Upper lobe of left lung (tissue), 6 donors: ENCODE measurements at places on chromosomes 3 and 15. TPM values are rescaled to one million over a fixed set of nuclear protein-coding genes. Genes with fewer than 3 reads are reported as not detected.

Gene SCAMP2
- total RNA-seq, result 82.8 TPM

Gene ITIH1
- 0.54 TPM for total RNA-seq

Gene CHRNA5
- total RNA-seq, result not detected

Gene SCAANT1
- not detected for total RNA-seq

Gene CCDC33
- 4.2 TPM for total RNA-seq

Gene FOXB1
- total RNA-seq, result not detected

Gene WNT7A
- total RNA-seq, result 5.6 TPM

Gene GRIP2
- total RNA-seq, result 0.81 TPM

Gene ARHGEF26
- 109 TPM for total RNA-seq

Gene HHLA2
- 4.0 TPM for total RNA-seq

Gene CPNE9
- not detected for total RNA-seq

GRCh38 chr3:192216067-192216466 is 511.3 kb downstream of the FGF12 start:
- H3K4me3 ChIP-seq, result no peak overlapping the region
- H3K27me3 ChIP-seq, result no peaks in the 10 kb centered on the region
- no peak for DNase-seq
- no peak overlapping the region for H3K27ac ChIP-seq
- no peaks in the 10 kb centered on the region for H3K4me1 ChIP-seq
- H3K36me3 ChIP-seq, result no peaks in the 10 kb centered on the region

- no peak for DNase-seq
- no peak overlapping the region for H3K4me3 ChIP-seq
- H3K27ac ChIP-seq, result no peak overlapping the region
Observed at GRCh38 chr3:120552184-120553172, 43.7 kb upstream of the NDUFB4 start.

DNA sequence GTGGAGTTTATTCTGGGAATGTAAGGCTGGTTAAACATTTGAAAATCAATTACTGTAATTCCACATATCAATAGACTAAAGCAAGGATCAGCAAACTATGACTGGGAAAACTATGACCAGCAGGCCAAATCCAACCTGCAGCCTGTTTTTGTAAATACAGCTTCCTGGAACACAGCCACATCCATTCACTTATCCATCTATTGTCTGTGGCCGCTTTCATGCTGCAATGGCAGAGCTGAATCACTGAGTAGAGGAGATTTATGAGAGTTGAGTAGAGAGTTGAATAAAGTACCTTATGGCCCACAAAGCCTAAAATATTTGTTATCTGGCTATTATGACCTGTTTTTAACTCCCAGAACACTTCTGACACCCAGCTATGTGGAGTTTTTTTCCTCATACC is 12.2 kb downstream of the MYLK start:
- no peaks in the 10 kb centered on the region for H3K36me3 ChIP-seq
- H3K4me1 ChIP-seq, result no peaks in the 10 kb centered on the region

DNA sequence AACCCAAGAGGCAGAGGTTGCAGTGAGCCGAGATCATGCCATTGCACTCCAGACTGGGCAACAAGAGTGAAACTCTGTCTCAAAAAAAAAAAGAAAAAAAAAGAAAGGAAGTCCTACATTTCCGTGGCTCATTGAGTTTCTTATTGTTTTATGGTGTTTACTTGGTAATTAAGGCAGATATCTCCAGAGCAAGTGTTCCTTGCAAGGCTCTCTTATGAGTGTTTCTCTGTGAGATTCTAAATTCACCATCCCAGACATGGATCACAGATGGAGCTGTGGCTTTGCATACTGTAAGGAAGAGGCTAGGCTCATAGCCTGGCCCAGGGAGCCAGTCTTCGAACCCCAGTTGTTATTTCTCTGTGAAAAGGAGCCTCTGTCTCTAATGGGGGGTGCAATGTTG is 53.0 kb downstream of the IQGAP1 start:
- no peak overlapping the region for H3K27ac ChIP-seq
- DNase-seq, result no peak
- peaks cover 12% of the 10 kb centered on the region for H3K4me1 ChIP-seq
- no peak overlapping the region for H3K4me3 ChIP-seq

DNA sequence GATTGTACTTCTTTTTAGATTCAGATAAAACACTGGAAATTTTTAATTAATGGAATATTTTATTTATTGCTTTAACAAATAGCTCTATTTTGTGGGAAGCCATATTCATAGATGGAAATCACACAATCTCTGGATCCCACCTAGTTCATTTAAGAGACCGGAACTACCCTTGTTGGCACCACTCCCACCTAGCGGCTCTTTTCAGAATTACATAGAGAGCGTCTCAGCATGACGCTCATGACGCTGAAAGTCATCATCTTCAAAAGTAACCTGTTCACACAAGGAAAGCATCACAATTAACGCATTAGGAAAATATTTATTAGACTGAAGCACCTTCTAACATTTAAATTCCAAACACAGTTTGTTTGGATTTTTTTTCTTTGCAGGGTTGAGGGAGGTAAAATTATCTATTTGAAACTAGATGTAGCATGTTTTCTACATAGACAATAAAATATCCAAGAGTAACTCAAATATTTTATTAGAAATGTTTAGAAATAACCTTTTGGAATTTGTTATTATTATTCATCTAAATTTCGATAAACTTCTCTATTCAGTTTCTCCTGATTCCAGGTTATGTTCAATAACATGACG is 214.9 kb upstream of the ARRDC4 start:
- DNase-seq, result no peak
- no peaks in the 10 kb centered on the region for H3K27me3 ChIP-seq
- H3K36me3 ChIP-seq, result no peaks in the 10 kb centered on the region
- H3K4me1 ChIP-seq, result no peaks in the 10 kb centered on the region
- no peak overlapping the region for H3K27ac ChIP-seq

DNA sequence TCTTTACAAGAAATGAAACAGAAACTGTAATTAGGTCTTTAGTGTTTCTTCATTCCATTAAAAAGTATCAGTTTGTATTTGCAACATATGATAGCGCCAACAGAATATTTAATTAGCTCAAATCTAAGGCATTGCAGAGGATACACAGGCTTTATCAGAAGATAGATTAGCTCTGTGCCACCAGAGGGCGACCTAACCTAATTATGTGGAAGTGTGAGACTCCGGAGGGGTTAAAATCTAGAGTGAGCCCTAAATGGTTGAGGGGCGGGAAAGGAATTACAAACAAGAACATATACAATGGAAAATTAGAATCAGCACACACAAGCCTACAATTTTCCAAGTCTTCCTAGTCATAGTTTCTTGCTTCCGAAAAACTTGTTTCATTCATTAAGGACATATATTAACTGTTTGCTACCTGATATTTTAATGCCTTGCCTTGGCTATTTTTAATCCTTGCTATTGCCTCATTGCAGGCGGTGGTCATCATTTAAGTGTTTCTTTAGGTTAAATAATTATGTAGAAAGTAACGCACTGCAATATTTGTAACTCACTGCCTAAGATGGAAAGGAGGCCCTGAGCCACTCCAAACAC is 18.0 kb upstream of the RYR3 start:
- no peak overlapping the region for H3K4me3 ChIP-seq
- no peak for DNase-seq
- H3K27ac ChIP-seq, result no peak overlapping the region
- H3K4me1 ChIP-seq, result peaks cover 5% of the 10 kb centered on the region
- H3K36me3 ChIP-seq, result no peaks in the 10 kb centered on the region

DNA sequence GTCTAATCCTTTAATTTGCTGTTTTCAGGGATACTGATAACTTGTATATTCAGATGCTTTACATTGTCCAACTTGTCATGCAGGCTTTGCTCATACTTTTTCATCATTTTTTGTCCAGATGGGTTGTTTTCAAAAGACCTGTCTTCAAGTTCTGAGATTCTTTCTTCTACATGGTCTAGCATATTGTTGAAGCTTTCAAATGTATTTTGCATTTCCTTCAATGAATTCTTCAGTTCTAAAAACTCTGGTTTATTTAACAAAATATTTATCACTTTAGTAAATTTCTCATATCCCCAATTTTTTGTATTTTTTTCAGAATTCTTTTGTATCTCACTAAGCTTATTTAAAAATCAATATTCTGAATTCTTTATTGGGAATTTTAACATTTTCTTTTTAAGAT is 388.3 kb upstream of the IL12A start:
- H3K36me3 ChIP-seq, result no peaks in the 10 kb centered on the region
- H3K4me3 ChIP-seq, result no peak overlapping the region
- DNase-seq, result no peak

DNA sequence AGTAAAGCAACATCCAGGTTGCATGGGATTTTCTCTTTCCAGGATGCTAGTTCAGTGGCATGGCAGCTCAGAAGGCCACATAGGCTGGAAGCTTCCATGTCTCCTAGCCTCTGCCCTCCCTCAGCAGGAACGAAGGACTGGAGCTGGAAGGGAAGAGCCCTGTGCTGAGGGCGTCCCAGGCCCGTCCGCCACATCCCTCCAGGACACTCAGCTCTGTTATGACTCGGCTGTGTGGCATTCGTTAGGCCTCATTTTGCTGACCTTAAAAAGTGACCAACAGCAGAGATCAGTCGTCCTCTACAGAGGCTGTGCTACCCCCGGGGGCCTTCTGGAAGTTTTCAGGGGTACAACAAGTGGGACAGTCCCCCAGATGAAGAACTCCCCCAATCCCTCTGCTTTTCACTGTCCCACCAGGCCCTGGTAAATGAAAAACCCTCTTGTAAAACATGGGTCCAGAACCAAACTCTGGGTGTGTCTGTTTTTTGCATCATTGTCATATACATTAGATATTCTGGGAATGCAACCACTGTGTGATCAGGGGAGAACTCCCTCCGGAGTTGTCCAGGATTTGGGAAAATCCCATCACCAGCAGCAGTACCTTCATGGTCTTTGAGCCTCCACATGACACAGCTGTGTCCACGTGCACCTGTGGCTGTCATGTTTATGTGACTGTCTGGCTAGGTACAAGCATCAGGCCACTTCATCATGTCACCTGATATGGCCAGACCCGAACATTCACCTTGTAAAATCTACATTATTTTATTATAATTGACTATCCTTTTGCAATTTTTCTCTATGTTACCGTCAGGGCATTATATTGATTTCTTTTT is 149.9 kb downstream of the OR4M2 start:
- no peaks in the 10 kb centered on the region for H3K36me3 ChIP-seq
- no peak overlapping the region for H3K27ac ChIP-seq
- no peaks in the 10 kb centered on the region for H3K27me3 ChIP-seq
- DNase-seq, result no peak
- H3K4me3 ChIP-seq, result no peak overlapping the region

GRCh38 chr15:35071106-35071505 is 14.0 kb downstream of the NANOGP8 start:
- DNase-seq, result peak; percentile 63
- H3K4me1 ChIP-seq, result no peaks in the 10 kb centered on the region
- no peak overlapping the region for H3K4me3 ChIP-seq
- no peaks in the 10 kb centered on the region for H3K27me3 ChIP-seq
- H3K36me3 ChIP-seq, result no peaks in the 10 kb centered on the region
- no peak overlapping the region for H3K27ac ChIP-seq

GRCh38 chr3:157574531-157574930 is 71.3 kb upstream of the VEPH1 start:
- no peak overlapping the region for H3K4me3 ChIP-seq
- H3K36me3 ChIP-seq, result no peaks in the 10 kb centered on the region
- no peaks in the 10 kb centered on the region for H3K27me3 ChIP-seq

- H3K27ac ChIP-seq, result no peak overlapping the region
- no peaks in the 10 kb centered on the region for H3K27me3 ChIP-seq
- H3K4me3 ChIP-seq, result no peak overlapping the region
- H3K36me3 ChIP-seq, result no peaks in the 10 kb centered on the region
- DNase-seq, result no peak
Observed at GRCh38 chr15:66101715-66102395, 151.7 kb downstream of the MEGF11 start.

DNA sequence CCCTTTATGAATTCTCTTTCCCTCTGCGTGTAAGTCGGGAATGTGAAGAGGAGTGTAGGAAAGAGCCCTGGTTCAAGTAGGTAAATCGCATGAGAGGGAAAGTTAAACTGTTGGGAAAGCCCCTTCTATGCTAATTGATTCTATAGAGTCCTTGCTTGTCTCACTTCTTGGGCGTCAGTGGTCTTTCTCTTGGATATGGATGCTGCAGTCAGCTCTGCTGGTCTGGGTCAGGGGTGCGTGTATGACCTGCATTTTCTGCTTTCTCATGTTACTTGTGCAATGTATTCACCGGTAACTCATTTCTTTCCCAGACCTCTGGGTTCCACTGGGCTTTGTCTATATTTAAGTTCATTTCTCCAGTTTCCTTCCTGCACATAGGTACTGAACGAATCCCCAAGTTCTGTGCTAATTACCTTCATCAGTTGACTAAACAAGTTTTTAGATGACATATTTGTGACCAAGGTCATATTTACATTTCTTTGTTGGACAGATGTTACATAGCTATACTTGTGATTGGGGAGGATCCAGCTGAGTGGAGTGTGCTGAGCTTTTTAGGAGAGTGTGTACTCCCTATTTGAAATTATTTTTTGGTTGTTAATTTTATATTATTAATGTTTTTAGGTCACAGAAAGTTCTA is 1.4 kb downstream of the SETD5 start:
- peaks cover 74% of the 10 kb centered on the region for H3K4me1 ChIP-seq
- peak overlapping the region; percentile 100 for H3K27ac ChIP-seq
- DNase-seq, result peak; percentile 42
- no peaks in the 10 kb centered on the region for H3K27me3 ChIP-seq
- no peaks in the 10 kb centered on the region for H3K36me3 ChIP-seq

DNA sequence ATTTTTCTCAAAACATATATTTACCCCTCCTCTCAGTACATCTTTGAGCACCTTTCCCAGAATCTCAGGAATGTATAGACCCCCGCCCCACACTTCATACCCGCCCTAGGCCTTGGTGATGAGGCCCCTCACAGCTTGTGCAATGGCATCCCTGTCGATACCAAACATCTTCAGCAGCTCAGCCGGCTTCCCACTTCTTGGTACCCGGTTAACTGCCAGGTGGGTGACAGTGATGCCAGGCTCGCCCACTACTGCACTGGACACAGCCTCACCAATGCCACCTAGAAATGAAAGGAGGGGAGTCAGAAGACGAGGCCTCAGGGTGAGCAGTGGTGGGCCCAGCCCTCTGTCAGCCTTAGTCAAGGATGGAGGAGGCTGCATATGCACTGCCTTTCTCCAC is 30.2 kb downstream of the TKT start:
- no peak overlapping the region for H3K4me3 ChIP-seq
- no peaks in the 10 kb centered on the region for H3K27me3 ChIP-seq
- H3K4me1 ChIP-seq, result no peaks in the 10 kb centered on the region
- DNase-seq, result no peak

GRCh38 chr15:53910236-53910849 is 67.9 kb upstream of the UNC13C start:
- H3K27me3 ChIP-seq, result no peaks in the 10 kb centered on the region
- peak overlapping the region; percentile 7 for H3K4me3 ChIP-seq
- no peaks in the 10 kb centered on the region for H3K36me3 ChIP-seq
- H3K27ac ChIP-seq, result no peak overlapping the region

GRCh38 chr3:58874248-58874741 is 175.5 kb downstream of the CFAP20DC start:
- no peaks in the 10 kb centered on the region for H3K36me3 ChIP-seq
- no peak overlapping the region for H3K27ac ChIP-seq
- H3K4me1 ChIP-seq, result no peaks in the 10 kb centered on the region
- no peak for DNase-seq
- H3K27me3 ChIP-seq, result no peaks in the 10 kb centered on the region
